ENCODE measurements at places on chromosomes 11 and 22.

- DNase-seq, result no peak
Measured at GRCh38 chr11:33997584-33998251, 53.8 kb upstream of the CAPRIN1 start.

DNA sequence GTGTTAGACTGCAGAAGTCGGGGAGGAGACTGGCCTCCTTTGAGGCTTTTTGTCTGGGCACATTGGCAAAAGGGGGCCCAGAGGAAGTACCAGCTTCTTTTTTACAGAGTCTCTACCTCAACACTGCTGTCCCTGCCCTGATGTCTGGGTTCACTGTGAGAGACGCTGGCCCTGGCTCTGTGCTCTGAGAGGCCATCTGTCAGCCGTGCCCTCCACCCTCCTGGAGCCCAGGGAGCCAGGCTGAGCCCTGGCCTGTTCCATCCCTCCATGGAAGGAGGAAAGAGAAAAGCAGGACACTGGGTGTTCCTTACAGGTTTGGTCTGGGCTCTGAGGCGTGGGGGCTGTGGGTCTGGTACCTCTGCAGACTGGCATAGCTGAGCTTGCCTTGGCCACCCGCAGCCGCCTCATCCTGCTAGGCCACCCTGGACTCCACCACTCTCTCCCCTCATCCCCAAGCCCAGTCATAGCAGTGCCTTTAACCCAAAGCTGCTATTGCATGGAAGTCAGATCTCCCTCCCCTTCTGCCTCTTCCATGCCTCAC is 105.5 kb upstream of the PARVA start:
- DNase-seq, result no peak

- DNase-seq, result no peak
Measured at GRCh38 chr11:92917927-92918326, 51.5 kb upstream of the MTNR1B start.

- peak; percentile 34 for DNase-seq
Measured at GRCh38 chr11:68825571-68825970, 16.1 kb downstream of the CPT1A start.

GRCh38 chr11:32838505-32839274 is 9.0 kb downstream of the PRRG4 start:
- DNase-seq, result no peak

DNA sequence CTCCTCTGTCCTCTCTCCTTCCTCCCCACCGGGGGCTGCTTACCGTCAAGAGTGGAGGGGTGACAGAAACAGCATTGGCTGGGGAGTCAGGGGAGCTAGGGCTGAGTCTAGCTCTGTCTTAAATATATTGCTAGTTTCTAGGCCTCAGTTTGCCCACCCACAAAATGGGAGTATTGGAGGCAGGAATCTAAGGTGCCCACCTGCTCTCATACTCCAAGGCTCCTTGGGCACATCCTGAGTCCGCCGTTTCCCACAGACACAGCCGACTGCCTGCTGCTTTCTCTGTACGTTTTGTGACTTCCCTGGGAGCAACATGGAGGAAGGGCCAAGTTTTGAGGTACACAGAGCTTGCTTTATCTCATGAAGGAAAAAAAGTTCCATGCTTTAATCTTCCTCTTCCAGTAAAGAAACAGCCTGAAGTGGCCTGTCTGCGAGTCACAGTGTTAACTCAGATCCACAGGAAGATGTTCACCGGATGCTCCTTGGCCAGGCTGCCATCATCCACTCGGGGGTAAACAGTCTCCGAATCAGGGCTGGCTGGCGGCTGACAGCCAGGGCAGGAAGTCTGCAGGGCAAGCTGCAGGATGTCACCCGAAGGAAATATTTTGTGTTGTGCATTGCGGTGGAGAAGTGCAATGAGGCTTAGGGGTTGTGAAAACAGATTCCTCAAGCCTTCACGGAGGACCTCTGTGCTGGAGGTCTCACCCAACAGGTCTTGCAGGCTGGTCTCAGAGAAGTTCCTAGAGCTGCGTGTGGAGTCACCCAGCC is 11.0 kb upstream of the CERK start:
- peak; percentile 83 for DNase-seq

- DNase-seq, result no peak
Measured at GRCh38 chr11:111373590-111373989, 5.5 kb downstream of the POU2AF1 start.

- no peak for DNase-seq
Measured at GRCh38 chr11:88042238-88042637, 133.0 kb downstream of the RAB38 start.

GRCh38 chr22:38314051-38314932 is 2.9 kb downstream of the CSNK1E start:
- no peak for DNase-seq

GRCh38 chr11:5011254-5011653 is 16.6 kb downstream of the OR51L1 start:
- no peak for DNase-seq

DNA sequence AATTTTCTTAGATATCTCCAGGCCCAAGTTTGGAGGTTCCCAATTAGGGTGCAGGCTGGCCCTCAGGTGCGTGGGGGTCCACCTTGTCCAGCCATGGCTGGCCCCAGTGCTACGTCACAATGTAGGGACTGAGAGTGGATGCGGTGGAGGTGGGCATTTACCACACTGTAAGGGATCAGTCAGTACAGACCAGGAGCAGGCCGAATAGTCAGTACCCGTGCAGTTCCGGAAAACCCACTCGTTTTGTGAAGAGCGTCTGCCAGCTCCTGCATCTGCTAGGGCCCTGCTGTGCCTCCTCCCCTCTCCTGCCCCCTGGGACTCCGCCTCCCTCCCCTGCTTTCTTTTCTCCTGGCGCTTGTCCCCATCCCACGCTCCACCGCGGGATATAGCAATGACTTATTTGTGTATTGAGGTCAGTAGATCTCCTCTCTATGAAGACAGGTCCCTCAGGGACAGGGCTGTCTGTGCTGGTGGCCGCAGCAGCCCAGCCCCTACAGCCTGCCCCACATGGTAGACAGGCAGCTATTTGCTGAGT is 50.4 kb upstream of the SEPTIN5 start:
- no peak for DNase-seq

All from CD8-positive, alpha-beta memory T cell (primary cell).